Amygdala (tissue), 56 donors: ENCODE measurements at places on chromosomes 6 and 20.
A peak's percentile ranks its signal among the peaks of the same experiment; 100 is the strongest.

- no peak for DNase-seq
These were observed 4.0 kb downstream of the STK4 start for GRCh38 chr20:44970243-44970757.

- DNase-seq, result no peak
These were observed 25.9 kb downstream of the COL11A2 start for GRCh38 chr6:33166363-33166762.

- DNase-seq, result no peak
These were observed 65.7 kb upstream of the EEF1A1 start for GRCh38 chr6:73586416-73586974.

- no peak for DNase-seq
These were observed 52.6 kb downstream of the SPTLC3 start for GRCh38 chr20:13061381-13061780.

DNA sequence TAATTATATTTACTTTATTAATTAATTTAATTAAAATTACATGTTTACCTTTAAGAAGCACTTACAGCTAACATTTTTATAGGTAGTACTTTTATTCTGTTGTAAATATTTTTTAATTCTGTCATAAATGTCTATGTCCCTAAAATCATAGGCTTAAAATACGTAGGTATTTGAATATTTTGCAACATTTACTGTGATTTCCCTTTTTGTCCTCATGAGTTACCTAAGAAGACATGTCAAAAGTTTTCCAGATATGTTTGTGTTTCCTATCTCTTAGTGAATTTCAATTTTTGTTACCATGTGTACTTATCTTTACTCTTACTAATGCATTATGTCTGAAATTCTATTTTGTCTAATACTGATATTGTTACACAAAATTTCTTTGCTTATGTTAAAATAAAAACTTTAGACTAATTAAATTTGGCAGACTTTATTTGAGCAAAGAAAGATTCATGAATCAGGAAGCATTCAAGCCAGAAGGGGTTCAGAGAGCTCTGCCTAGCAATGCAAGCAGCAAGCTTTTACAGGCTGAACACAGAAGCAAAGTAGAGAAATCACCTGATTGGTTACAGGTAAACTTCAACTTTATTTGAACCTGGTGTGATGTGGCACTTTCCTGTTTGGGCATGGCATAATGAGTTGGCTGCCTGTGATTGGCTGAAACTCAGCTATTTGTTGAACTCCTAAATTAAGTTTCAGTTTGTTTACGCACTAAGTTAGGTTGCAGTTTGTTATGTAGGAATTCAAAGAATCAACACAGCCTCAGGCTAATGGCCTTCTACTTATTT, 123.2 kb upstream of the TMEM170B start:
- DNase-seq, result no peak

GRCh38 chr20:47373206-47373733, 16.8 kb upstream of the ZMYND8 start:
- DNase-seq, result no peak

GRCh38 chr6:44004625-44005506, 122.4 kb downstream of the MRPL14 start:
- DNase-seq, result no peak

GRCh38 chr6:18308070-18308735, 43.9 kb upstream of the DEK start:
- no peak for DNase-seq

DNA sequence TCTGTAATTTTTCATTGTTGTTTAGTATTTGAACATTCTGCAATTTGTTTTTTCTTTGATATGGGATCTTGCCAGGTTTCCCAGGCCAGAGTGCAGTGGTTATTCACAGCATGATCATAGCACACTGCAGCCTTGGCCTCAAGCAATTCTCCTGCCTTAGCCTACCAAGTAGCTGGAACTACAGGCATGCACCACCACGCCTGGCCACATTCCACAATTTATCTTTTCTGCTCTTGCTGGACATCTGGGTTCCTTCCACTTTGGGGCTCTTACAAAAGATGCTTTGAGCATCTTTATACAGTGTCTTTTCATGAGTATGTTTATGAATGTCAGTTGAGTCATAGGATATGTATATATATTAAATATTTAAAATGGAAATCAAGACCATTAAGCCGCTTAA, 42.0 kb downstream of the PGM3 start:
- DNase-seq, result no peak

DNA sequence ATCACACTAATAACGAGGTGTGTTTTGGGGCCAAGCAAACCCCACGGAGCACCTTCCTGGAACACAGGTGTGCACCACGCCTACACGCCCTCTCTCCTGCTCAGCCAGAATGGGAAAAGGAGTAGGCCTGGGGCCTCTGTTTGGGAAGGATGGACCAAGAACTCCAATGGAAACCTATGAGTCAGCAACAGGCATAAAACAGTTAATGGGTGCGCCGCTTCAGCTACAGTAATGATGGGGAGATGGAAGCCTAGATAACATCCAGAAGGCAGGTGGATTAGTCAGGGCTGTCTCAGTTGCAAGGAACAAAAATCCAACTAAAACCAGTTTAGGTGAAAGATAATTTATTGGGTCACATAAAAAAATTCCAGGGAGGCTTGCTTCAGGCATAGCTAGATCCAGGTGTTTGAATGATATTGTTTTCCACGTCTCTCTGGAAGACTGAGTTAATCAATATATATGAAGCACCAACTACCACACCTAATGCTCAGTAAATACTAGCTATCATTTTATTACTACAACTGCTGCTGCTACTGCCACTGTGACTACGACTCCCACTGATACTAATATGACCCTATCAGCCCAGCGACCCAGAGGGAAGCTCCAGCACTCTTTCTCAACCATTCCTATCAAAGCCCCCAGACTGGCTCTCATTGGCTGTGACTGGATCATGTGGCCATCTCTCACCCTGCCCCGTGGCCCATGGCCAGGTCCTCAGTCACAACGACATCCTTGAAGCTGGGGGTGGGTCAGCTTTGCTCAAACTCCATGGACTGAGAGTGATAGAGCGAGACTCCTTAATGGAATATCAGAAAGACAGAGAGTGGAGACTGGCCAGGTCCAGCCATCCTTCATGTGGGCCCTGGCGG, 155.2 kb upstream of the PTPN1 start:
- no peak for DNase-seq

DNA sequence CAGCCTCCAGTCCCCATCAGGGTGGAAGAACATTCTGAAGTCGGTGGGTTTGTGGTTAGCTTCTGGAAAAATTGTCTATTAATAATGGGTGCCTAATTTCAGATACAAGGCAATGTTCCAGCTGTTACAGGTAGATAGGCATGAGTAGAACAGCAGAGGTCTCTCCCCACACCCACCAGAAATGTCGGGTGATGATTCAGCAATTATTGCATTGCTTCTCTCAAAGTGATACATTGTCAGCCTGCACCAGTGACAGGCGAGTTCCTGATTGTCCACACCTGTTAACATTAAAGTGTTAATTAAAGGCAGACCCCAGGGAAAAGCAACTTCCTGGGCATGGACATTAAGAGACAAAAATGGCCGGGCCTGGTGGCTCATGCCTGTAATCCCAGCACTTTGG, 18.9 kb upstream of the CLVS2 start:
- DNase-seq, result no peak

- no peak for DNase-seq
These were observed 212.2 kb upstream of the CST7 start for GRCh38 chr20:24736844-24737211.

- no peak for DNase-seq
These were observed 55.3 kb downstream of the DNAAF9 start for GRCh38 chr20:3352202-3352601.

DNA sequence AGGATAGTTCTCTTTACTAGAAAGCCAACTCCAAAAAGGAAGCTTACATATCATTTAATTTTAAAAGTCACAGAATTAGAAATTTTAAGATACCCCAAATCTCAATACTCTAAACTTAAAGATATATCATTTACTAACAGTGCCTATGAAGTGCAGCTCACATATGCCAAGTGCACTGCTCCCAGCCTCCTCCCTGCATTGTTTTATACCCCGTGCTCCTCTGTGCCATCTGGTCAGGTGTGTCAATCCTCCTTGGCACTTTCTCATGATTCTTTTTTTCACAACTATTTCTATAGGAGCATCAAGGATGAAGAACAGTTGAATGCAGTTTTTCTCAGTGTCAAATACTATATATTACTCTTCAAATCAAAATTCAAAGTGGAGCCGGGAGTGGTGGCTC, 8.8 kb downstream of the MAP7 start:
- no peak for DNase-seq

GRCh38 chr6:48664826-48665225, 553.8 kb upstream of the PTCHD4 start:
- DNase-seq, result no peak

DNA sequence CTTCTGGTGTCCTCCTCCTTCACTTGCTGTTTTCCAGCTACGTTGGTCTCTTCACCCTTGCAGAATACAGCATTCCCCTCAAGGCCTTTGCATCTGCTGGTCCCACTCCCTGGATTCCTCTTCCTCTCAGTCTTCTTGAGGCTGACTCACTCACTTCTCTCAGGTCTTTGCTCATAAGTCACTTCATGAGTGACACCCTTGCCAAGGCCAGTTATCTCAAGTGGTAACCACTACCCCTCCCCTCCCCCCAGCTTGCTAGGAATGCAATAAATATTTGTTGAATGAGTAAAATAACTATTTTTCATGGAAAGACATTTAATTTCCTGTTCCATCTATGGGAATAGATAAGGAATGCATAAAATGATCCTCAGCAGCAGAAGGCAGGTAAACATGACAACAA, 131.7 kb downstream of the PLCB4 start:
- DNase-seq, result no peak

- DNase-seq, result no peak
These were observed 5.4 kb downstream of the CTNNBL1 start for GRCh38 chr20:37699202-37699601.

GRCh38 chr6:52539607-52540006, 37.3 kb downstream of the TRAM2 start:
- DNase-seq, result no peak

DNA sequence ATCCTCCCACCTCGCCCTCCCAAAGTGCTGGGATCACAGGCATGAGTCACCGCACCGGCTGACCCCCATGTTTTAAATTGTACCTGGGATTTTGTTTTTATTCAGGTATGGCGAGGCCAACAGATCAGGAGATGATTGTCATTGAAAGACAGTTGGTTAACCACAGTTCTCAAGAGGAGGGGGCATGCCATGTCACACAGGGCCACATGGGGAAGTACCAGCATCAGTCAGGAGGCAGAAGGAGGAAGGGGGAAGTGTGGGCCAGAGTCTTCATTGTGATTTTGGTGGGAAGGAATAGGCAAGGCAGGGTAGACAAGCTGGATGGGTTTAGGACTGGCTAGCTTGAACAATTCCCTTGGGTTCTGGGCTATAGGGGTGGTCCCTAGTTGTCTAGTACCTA, 9.9 kb upstream of the MMP9 start:
- no peak for DNase-seq

DNA sequence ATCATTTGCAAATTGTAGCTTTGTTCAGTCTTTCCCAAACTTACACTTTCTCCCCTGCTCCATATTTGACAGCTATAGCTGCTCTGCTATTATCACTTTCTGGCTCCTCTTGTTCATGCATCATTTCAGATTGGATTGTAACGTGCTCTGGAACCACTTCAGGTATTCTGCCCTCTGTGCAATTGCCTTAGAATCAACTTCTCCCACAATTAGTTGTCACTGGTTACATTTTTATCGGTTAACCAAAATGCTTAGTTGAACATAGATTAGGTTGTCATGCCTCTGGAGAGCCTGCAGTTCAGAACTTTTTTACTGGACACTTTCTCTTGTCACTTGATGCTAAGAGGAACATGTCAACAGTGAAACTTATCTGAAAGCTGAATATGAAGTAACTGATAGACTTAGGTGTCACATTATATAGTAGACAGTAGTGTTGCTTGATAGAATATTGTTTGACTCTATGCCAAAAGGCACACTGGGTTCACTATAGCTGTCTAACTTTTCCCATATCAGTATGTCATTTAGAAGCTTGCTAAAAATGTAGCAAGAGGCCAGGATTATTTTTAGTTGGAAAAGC, 127.7 kb upstream of the PTPRK start:
- no peak for DNase-seq

- DNase-seq, result no peak
These were observed 18.2 kb downstream of the SNAP25 start for GRCh38 chr20:10236540-10237533.

DNA sequence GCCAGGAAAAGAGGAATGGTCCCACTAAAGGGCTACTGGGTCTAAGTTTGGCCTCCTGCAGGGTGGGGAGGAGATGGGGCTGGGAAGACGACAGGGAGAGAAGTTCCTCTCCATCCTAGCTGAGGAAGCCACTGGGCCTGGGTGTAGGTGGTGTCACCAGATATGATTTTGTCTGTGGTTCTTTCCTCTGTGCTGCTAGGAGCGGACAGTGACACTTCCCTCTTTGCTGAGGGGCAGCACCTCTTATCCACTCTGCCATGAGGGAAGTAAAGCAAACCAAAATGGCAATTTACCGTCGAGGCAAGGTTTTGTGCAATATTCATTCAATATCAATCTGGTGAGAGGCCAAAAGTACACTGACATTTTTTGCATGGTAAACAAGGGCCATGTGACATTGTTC, 33.0 kb upstream of the NR2E1 start:
- no peak for DNase-seq

DNA sequence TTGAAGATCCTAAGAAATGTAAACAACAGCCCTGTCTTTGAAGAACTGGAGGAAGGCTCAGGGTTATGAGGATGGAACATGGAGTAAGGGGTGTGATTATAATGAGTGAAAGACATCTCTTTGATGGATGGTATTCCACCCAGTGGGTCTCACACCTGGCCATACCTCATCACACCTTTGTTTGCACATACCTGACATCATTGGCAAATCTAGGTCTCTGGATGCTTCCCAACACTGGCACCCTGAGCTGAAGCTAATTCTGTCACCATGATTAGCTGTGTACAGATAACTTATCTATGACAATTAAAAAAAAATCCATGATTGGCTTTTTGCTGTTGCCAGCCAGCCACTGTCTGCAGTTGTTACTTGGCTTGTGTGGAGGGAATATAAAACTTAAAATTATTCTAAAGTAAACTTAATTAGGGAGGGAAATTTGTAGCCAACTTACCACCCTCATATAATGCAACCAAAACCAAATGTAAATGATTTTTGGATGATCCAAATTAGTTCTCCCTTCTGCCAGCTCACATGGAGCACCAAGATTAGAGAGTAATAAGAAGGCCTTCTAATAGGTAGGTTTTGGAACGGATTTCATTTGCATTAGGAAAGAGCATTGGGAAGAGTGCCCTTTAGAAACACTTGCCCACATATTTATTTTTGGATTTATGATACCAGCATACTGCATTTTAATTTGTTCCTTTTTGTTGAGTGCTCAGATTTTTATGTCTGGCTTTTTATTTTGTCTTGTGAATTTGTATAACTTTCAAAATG, 249.5 kb downstream of the SOX4 start:
- no peak for DNase-seq

GRCh38 chr6:37061157-37061804, 55.8 kb downstream of the FGD2 start:
- peak; percentile 52 for DNase-seq
